ENCODE measurements at places on chromosomes 11 and 22.

DNA sequence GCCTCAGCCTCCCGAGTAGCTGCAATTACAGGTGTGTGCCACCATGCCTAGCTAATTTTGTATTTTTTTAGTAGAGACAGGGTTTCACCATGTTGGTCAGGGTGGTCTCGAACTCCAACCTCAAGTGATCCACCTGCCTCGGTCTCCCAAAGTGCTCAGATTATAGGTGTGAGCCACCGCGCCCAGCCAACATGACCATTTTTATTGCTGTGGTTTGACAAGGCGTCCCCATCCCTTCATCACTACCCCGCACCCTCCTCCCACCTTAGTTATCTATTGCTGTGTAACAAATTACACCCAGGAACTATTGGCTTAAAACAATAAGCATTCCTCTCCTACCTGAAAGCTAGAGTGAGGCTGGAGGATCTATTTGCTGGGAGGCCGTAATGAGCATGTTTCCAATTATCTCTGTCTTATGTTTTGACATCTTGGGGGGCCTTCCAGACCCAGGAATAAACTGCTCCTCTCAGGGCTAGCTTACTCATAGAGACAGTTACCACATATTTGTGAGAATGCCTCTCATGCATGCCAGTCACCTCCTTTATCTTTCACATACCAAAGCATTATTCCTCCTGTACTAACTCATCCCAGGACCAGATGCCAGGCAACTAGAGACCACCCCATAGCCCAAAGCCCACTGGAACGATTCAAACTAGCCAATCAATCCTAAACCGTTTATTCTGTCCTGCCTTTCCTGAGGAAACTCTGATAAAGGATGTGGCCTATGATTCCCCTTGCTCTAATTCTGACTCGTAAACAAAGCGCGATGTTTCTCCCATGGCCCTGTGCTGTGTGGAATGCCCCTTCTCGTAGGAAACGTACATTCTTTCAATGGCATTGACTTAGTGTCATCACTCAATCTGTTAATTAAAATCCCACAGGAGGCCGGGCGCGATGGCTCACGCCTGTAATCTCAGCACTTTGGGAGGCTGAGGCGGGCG, 19.4 kb downstream of the SNU13 start:
- DNase-seq: no peak

- DNase-seq: no peak
Observed at GRCh38 chr22:27815826-27816530, 14.4 kb upstream of the MN1 start.

- DNase-seq: peak; percentile 25
Observed at GRCh38 chr11:134412203-134413042, at the start of gene B3GAT1. TSS of gene B3GAT1 (minus strand) at chr11:134412242. CDS start at chr11:134387659, 24,583 bp downstream.

GRCh38 chr11:64094463-64095260, 58.9 kb downstream of the FLRT1 start:
- no peak for DNase-seq

GRCh38 chr22:49413551-49413950, 414.1 kb downstream of the BRD1 start:
- DNase-seq: no peak

DNA sequence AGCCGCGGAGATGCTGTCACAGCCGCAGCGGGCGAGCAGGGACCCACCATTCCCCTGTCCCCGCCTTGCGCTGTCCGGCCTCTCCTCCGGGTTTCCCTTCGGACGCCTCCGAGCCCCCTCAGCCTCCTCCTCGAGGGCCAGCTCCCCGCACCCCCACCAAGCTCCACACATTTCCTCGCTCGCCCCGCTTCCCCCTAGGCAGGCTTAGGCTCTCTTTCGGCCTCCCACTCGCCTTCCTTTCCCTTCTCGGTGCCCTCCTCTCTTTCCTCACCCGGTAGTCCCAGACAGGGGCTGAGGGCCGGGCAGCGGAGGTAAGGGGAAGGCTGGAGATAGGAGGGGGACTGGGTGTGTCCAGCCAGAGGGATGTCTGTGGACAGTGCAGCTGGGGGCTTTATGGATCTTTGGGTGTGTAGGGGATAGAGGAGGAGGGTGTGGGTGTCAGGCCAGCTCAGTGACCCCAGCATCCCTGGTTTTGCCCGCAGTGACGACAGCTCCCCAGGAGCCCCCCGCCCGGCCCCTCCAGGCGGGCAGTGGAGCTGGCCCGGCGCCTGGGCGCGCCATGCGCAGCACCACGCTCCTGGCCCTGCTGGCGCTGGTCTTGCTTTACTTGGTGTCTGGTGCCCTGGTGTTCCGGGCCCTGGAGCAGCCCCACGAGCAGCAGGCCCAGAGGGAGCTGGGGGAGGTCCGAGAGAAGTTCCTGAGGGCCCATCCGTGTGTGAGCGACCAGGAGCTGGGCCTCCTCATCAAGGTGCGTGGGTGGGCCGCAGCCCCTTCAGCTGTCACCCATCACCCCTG, 1.6 kb downstream of the KCNK4 start:
- no peak for DNase-seq

DNA sequence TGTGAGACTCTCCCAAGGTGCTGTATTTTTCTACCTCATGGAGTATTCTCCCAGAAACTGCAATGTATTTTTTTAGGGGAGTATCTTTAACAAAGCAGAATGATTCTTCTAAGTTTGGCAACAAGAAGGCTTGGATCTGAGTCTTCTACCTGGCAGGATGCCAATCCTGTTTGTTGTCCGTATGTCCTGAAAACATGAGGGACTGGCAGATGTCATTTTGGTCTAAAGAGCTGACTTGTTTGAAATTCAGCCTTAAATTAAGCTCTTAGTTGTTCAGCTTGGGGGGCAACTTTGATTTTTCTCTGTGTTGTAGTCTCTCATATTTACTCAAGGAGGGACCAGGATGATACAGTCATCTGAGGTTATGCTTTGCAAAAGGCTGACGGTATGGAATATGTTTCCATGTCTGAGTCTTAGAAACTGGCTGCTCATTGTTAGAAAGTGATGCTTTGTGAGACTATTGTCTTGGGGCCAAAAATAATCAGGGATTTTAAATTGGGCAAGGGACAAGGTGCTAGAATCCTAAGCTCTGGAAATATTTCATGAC, 9.3 kb downstream of the MRPL16 start:
- no peak for DNase-seq

All from NCI-H2081 (cell line).